Esophagus squamous epithelium (tissue), 5 donors: ENCODE measurements at places on chromosomes 4 and X. TPM values are rescaled to one million over a fixed set of nuclear protein-coding genes. Genes with fewer than 3 reads are reported as not detected.

DNA sequence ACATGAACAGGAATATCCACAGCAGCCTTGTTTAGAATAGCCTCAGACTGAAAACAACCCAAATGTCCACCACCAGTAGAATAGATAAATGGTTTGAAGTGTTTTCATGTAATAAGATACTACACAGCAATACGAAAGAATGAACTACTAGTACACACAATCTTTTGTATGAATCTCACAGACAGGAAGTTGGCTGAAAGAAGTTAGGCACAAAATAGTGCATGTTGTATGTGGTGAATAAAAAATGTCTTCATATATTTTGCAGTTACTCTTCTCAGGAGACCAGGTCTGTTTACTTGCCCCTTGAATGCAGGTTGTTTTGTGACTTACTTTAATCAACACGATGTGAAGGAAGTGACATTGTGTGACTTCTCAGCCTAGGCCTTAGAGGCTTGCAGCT is 75.9 kb upstream of the LEF1 start:
- no peak overlapping the region for H3K27ac ChIP-seq
- H3K4me3 ChIP-seq = no peak overlapping the region
- no peaks in the 10 kb centered on the region for H3K27me3 ChIP-seq
- no peaks in the 10 kb centered on the region for H3K4me1 ChIP-seq

GRCh38 chrX:151488677-151489076 is 74.8 kb upstream of the PASD1 start:
- no peaks in the 10 kb centered on the region for H3K4me1 ChIP-seq
- no peak overlapping the region for H3K27ac ChIP-seq

DNA sequence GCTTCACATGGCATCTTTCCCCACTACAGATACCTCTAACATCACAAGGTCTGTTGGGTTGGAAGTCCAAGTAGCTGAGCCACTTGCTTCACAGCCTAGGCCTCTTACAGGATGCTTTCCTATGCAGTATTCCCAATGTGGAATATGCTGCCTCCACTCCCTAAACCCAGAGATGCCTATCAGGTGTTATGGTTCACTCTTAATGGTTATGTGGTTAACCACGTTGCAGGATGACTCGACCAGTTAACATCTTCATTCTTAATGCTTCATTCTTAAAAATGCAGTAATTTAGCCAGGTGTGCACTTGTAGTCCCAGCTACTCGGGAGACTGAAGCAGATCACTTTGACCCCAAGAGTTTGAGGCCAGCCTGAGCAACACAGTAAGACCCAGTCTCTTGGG is 24.2 kb downstream of the HAUS3 start:
- H3K4me1 ChIP-seq = no peaks in the 10 kb centered on the region
- H3K27ac ChIP-seq = no peak overlapping the region
- DNase-seq = no peak
- H3K27me3 ChIP-seq = no peaks in the 10 kb centered on the region
- peaks cover 8% of the 10 kb centered on the region for H3K36me3 ChIP-seq

GRCh38 chrX:100377826-100378225 is 32.2 kb downstream of the PCDH19 start:
- DNase-seq = no peak
- H3K27me3 ChIP-seq = no peaks in the 10 kb centered on the region
- no peaks in the 10 kb centered on the region for H3K36me3 ChIP-seq
- H3K27ac ChIP-seq = no peak overlapping the region
- H3K4me3 ChIP-seq = no peak overlapping the region

DNA sequence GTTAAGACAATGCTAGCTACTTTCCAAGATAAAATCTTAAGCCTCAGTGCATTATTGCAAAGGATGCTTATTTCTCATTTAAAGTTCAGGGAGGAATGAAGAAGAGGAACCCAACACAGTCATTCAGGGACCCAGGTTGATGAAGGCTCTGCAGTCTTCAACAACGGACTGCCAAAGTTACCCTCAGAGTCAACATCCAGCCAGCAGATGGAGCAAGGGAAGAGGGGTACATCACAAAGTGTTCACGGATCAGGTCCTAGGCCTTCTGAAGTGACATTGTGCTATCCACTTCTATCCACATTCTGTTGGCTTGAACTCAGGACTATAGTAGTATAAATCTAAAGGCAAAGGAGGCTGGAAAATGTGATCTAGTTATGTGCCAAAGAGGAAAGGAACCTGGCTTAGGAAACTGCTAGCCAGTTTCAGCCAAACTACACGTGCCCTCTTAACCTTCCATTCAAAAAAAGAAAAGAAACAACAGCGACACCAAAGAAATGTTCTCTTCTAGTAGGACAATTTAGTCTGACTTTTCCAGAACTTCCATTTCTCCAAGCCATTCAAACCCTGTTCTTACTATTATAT is 28.8 kb downstream of the NKX6-1 start:
- no peak overlapping the region for H3K4me3 ChIP-seq
- no peak for DNase-seq
- no peak overlapping the region for H3K27ac ChIP-seq
- no peaks in the 10 kb centered on the region for H3K4me1 ChIP-seq

GRCh38 chrX:24184018-24184417 is 34.5 kb downstream of the ZFX start:
- H3K36me3 ChIP-seq = peaks cover 6% of the 10 kb centered on the region
- no peaks in the 10 kb centered on the region for H3K4me1 ChIP-seq

Gene MAGEA11
- not detected for total RNA-seq
